Activated gamma-delta T cell treated with Interleukin-2 at 50 U/mL for 16 hours (primary cell): ENCODE measurements at places on chromosomes 3 and 15.

GRCh38 chr15:34621675-34622074 is 38.2 kb upstream of the GOLGA8B start:
- DNase-seq = no peak

GRCh38 chr3:124941771-124942170 is 7.2 kb upstream of the MUC13 start:
- no peak for DNase-seq

DNA sequence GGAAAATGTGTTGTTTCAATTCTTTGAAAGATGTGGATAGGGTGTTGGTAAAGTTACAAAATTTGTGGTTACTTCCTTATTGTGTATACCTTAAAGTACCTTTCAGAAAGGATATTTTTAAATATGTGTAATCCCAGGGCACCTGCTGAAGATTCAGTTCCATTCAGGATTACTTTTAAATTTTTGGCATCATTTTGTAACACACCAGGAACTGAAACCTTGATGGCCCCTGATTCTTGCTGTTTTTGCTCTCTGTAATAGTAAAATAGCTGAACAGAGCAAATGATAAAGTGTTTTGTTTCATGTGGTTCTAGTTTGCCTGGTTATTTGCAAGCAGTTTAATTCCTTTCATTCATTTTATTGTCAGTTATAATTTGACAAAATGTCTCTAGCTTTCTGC is 160.9 kb downstream of the KLHL25 start:
- DNase-seq = no peak

DNA sequence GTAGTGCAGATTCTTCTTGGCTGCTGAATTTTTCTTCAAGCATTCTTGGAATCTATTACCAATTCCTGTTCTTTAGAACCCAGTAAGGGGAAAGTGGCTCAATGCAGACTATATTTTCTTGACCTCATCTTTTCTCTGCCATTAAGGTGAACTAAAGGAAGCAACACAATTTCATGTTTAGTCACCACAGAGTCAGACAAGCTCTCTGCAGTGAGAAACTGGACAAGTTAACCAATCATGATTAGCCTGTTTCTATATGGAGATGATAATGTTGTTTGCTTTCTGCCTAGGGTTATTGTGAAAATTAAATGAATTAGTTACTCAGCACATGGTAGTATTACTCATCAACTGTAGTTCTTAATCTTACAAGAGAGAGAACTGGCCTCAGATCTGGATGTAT is 1075.1 kb downstream of the AGBL1 start:
- DNase-seq = no peak

GRCh38 chr3:149384911-149385321 is 7.5 kb upstream of the TM4SF1 start:
- no peak for DNase-seq
